Spinal cord (tissue), 10 donors: ENCODE measurements at places on chromosomes 5 and 9. TPM values are rescaled to one million over a fixed set of nuclear protein-coding genes. Genes with fewer than 3 reads are reported as not detected.
A peak's percentile ranks its signal among the peaks of the same experiment; 100 is the strongest.

Gene TXNDC8
- total RNA-seq: not detected

Gene GGTA1
- 7.6 TPM for total RNA-seq

Gene GRXCR2
- not detected for total RNA-seq

DNA sequence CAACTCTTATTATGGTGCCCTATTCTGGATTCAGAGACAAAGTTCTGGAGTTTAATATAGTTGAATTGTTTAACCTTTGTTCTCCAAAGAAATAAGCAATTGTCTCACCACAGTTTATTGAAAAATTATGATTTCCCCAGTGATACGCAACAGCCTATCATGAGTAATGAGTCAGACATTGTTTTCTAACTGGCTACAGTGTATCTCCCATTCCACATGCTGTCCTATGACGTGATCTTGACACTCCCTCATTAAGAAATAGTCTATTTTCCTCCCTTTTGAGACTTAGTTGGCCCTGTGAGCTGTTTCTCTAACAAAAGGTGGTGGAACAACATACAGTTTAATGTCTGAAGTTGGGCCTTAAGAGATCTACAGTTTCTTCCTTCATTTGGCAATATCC, 1290.6 kb upstream of the CDH6 start:
- H3K4me3 ChIP-seq: no peak overlapping the region
- DNase-seq: no peak
- H3K27me3 ChIP-seq: no peaks in the 10 kb centered on the region
- no peaks in the 10 kb centered on the region for H3K36me3 ChIP-seq
- H3K4me1 ChIP-seq: no peaks in the 10 kb centered on the region

GRCh38 chr9:109143881-109144562, 23.0 kb downstream of the FRRS1L start:
- no peak overlapping the region for H3K27ac ChIP-seq
- peaks cover 45% of the 10 kb centered on the region for H3K36me3 ChIP-seq
- no peak overlapping the region for H3K4me3 ChIP-seq
- DNase-seq: no peak
- no peaks in the 10 kb centered on the region for H3K27me3 ChIP-seq
- H3K4me1 ChIP-seq: no peaks in the 10 kb centered on the region

DNA sequence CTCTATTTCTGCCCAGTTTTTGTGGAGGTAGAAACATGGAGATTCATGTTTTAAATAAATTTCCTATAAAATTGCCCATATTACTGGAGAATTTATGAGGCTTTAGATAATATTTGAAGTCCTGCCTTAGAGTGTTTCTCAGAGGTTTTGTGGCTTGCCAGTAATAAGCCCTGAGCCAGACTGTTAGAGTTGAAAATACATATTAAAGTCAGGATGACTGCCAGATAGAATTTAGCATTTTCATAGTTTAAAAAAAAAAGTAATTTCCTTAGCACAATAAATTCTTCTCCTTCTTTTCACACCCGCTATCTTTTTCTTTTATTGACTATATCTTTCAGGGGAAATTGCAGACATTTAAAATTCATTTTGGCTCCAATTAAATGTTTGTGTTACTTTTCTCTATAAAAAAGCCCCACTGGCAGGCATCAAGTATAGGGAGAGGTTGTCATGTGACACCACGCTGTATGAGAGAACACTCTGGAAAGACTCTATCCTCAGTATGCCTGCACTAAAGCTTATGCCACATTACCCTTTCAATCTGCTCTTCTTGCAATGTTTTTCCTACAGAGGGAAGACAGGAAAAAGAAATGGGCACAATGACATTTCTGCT, 135.2 kb downstream of the MPDZ start:
- no peak overlapping the region for H3K27ac ChIP-seq
- no peak overlapping the region for H3K4me3 ChIP-seq
- H3K27me3 ChIP-seq: no peaks in the 10 kb centered on the region
- DNase-seq: no peak

DNA sequence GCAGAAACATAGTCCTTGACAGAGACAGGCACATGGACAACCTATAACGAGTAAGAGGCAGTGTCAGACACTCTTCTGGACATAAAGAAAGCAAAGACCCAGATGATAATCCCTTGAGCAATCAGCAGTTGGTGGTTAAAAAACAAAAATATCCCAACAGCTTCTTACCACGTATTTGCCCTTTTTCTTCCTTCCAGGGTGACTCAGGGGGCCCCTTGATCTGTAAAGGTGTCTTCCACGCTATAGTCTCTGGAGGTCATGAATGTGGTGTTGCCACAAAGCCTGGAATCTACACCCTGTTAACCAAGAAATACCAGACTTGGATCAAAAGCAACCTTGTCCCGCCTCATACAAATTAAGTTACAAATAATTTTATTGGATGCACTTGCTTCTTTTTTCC, 9.5 kb downstream of the GZMK start:
- H3K4me3 ChIP-seq: no peak overlapping the region
- no peaks in the 10 kb centered on the region for H3K4me1 ChIP-seq
- H3K36me3 ChIP-seq: no peaks in the 10 kb centered on the region
- H3K27ac ChIP-seq: no peak overlapping the region
- no peak for DNase-seq

GRCh38 chr9:134592819-134593200, 48.8 kb upstream of the COL5A1 start:
- H3K27ac ChIP-seq: peak overlapping the region; percentile 87
- H3K36me3 ChIP-seq: no peaks in the 10 kb centered on the region
- H3K4me1 ChIP-seq: peaks cover 26% of the 10 kb centered on the region
- H3K27me3 ChIP-seq: no peaks in the 10 kb centered on the region

- no peak overlapping the region for H3K4me3 ChIP-seq
- peaks cover 8% of the 10 kb centered on the region for H3K4me1 ChIP-seq
- DNase-seq: peak; percentile 63
These were observed 128.0 kb downstream of the FANCC start for GRCh38 chr9:95189251-95190098.

GRCh38 chr5:76855961-76856360, 6.1 kb downstream of the S100Z start:
- no peak for DNase-seq
- no peak overlapping the region for H3K4me3 ChIP-seq
- no peak overlapping the region for H3K27ac ChIP-seq

- H3K27me3 ChIP-seq: no peaks in the 10 kb centered on the region
- no peak overlapping the region for H3K4me3 ChIP-seq
- H3K36me3 ChIP-seq: no peaks in the 10 kb centered on the region
- no peak for DNase-seq
- no peak overlapping the region for H3K27ac ChIP-seq
These were observed 165.3 kb upstream of the FBXL7 start for GRCh38 chr5:15334551-15335266.
